Memory B cell (primary cell): ENCODE measurements at places on chromosomes 3 and 15.

DNA sequence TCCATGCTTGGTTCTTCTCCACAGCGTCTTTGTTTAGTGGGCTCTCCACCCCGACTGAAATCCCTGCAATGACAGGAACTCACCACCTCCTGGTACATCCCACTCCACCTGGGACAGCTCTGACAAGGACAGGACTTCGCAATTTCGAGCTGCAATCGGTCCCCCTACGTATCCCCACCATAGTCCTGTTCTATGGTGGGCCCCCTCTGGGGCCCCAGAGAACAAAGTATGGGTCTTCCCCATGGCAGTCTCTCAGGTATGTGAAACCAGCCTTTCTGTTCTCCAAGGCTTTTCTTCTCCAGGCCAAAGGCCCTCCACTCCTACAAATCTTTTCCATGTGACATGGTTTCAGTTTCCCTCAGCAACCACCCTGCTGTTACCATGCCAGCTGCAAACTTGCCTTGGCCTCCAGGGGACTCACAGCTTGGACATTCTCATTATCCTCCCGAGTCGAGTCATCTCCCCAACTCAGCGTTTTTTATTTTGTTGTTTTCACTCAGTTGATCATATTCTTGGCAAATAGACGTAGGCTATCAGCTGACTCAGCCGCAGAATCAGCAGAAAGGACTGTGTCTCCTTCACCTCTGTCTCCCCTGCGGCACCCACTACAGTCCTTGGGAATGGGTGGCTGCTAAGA, 233.3 kb downstream of the OPA1 start:
- no peak overlapping the region for H3K4me3 ChIP-seq
- no peak overlapping the region for H3K27ac ChIP-seq
- no peaks in the 10 kb centered on the region for H3K36me3 ChIP-seq

DNA sequence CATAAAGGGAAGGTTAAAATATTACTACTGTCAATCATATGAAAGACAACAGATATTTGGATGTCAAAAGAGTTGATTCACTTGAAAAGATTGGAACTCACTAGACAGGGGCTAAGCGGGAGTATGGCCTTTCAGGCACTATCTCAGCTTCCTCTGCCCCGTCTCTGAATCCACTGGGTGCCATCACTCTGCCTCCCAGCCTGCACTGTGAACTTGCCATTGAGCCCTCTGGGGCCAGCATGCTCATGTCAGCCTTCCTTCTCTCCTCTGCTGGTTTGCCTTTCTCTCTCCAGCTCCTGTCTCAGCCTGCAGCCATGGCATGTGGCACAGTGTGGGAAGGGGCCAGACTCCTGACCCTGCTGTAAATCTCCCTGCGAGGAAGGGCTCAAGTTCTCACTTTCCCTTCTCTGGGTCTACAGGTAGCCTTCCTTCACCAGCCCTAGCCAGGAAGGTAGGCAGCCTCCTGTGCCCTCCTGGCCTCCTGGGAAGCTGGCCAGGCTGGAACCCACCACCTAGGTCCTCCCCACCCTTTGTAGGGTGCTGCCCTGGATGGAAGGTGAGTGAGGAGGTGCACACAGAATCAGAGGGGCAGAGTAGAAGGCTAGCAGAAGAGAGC, 54.0 kb upstream of the SLCO2A1 start:
- H3K27ac ChIP-seq: no peak overlapping the region
- H3K4me3 ChIP-seq: no peak overlapping the region
- H3K27me3 ChIP-seq: peaks cover 6% of the 10 kb centered on the region
- no peaks in the 10 kb centered on the region for H3K4me1 ChIP-seq
- no peak for DNase-seq

DNA sequence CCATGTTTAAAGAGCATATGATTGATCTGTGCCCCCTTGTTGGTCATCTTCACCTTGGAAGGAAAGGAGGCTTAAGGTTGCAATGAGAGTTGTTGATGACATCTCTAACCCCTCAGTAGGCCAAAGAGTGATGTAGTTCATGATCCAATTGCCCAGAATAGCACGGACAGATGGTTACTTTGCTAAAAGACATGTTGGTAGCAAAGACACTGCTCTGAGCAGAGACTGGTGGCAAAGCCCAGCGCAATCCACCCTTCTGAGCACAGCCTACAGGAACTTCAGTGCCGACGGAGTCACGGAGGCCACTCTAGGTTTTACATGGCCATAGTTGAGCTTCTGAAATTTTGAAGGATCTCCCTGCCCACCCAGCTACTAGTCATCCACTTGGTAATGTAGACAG, 21.8 kb downstream of the FBXO45 start:
- H3K27ac ChIP-seq: no peak overlapping the region
- H3K36me3 ChIP-seq: peaks cover 2% of the 10 kb centered on the region
- H3K4me1 ChIP-seq: no peaks in the 10 kb centered on the region
- no peak for DNase-seq

- DNase-seq: no peak
- H3K4me1 ChIP-seq: no peaks in the 10 kb centered on the region
- no peak overlapping the region for H3K27ac ChIP-seq
Measured at GRCh38 chr3:38658841-38659240, 9.4 kb upstream of the SCN5A start.

DNA sequence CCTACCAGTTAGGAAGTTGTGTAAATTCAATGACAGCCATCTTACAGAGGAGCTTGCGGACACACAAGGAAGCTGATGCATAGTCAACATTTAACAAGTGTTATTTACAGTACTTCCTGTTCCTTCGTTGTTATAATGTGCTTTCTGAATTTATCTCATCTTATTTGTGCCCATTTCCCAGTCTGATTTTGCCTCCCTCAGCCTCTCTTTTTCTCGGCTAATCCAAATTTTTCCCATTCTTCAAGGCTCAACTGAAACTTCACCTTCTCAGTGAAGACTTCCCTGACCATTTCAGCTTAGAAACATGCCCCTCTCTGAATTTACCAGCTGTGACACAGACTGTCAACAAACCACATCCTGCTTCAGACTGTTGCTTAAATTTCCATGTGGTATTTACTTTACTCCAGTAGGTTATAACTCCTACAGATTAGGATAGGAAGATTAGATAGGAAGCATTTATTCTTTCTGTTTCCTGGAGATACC, 55.7 kb upstream of the CP start:
- H3K36me3 ChIP-seq: no peaks in the 10 kb centered on the region
- no peaks in the 10 kb centered on the region for H3K27me3 ChIP-seq
- H3K4me3 ChIP-seq: peak overlapping the region; percentile 77
- H3K27ac ChIP-seq: peak overlapping the region; percentile 75

DNA sequence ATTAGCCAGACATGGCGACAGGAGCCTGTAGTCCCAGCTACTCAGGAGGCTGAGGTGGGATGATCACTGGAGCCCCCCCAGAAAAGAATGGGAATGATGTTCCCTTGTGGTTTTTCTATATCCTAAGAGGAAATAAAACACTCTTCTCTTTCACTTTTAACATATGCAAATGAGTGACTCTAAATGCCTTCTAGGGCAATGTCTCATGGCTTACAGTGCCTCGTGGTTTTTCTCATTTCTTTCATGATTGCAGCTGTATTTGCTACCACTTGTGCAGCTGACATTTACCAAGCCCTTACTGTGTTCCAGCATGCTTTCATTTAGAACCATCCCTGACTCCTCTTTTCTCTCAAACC, 26.4 kb downstream of the STOML1 start:
- H3K4me3 ChIP-seq: peak overlapping the region; percentile 56
- peaks cover 3% of the 10 kb centered on the region for H3K27me3 ChIP-seq
- no peak for DNase-seq
- H3K27ac ChIP-seq: peak overlapping the region; percentile 32
- H3K36me3 ChIP-seq: no peaks in the 10 kb centered on the region
- peaks cover 18% of the 10 kb centered on the region for H3K4me1 ChIP-seq

DNA sequence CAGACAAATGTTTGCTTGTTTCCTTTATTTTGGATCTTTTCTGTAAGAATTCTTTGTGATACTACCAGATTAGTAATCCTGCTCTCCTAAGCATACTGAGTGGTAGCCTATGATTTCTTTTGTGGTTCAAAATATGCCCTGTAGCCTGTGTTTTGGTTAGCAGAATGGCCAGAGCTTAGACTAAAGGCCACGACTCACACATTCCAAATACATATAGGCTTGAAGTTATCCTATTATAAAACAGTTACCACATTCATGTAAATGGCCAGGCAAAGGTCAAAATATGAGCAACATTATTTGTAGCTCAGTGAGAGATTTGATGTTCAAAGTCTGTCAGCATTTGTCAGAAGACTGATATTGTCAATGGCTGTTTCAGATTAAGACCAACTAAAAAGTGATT, 84.5 kb downstream of the MITF start:
- no peaks in the 10 kb centered on the region for H3K36me3 ChIP-seq
- H3K27ac ChIP-seq: no peak overlapping the region
- no peak overlapping the region for H3K4me3 ChIP-seq
- no peaks in the 10 kb centered on the region for H3K27me3 ChIP-seq

GRCh38 chr3:43926055-43926454, 235.3 kb downstream of the ABHD5 start:
- H3K27me3 ChIP-seq: peaks cover 30% of the 10 kb centered on the region
- peaks cover 5% of the 10 kb centered on the region for H3K4me1 ChIP-seq
- no peak overlapping the region for H3K27ac ChIP-seq
